ENCODE measurements at places on chromosomes 3 and 15. TPM values are rescaled to one million over a fixed set of nuclear protein-coding genes. Genes with fewer than 3 reads are reported as not detected.

DUOX2 gene
- not detected for total RNA-seq

NOX5 gene
- total RNA-seq = not detected

CPN2 gene
- total RNA-seq = not detected

SAXO2 gene
- total RNA-seq = 0.06 TPM

SLC25A26 gene
- total RNA-seq = 12.6 TPM

PCLAF gene
- 25.1 TPM for total RNA-seq

MESP1 gene
- total RNA-seq = 0.31 TPM

LMOD3 gene
- total RNA-seq = 0.06 TPM

GOLGA8T gene
- 0.13 TPM for total RNA-seq

SCAMP5 gene
- total RNA-seq = 5.9 TPM

ARHGEF26 gene
- total RNA-seq = 1.3 TPM
